ENCODE measurements at places on chromosomes 13 and 19.

DNA sequence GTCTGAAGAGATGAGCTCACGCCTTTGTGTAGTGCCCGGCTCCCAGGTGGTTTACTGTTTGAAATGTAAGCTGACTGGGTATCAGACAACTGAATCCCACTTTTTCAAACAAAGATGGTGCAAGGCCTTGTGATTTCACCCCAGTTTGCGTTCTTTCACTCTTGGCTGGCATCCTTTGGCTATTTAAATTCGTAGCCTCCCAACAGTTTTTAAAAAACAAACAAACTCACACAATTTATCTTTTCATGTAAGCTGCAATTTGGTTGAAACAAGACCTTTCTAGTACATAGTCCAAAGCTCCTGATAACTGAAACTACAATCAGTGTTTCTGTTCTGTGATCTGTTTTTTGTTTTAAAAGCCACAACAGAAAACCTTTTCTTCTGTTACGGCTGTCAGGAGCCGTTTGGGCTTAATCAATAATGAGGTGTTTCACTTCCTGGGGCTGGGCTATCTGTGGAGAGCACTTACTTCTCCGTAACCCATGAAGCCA is 65.1 kb upstream of the NPAS1 start:
- DNase-seq = no peak

DNA sequence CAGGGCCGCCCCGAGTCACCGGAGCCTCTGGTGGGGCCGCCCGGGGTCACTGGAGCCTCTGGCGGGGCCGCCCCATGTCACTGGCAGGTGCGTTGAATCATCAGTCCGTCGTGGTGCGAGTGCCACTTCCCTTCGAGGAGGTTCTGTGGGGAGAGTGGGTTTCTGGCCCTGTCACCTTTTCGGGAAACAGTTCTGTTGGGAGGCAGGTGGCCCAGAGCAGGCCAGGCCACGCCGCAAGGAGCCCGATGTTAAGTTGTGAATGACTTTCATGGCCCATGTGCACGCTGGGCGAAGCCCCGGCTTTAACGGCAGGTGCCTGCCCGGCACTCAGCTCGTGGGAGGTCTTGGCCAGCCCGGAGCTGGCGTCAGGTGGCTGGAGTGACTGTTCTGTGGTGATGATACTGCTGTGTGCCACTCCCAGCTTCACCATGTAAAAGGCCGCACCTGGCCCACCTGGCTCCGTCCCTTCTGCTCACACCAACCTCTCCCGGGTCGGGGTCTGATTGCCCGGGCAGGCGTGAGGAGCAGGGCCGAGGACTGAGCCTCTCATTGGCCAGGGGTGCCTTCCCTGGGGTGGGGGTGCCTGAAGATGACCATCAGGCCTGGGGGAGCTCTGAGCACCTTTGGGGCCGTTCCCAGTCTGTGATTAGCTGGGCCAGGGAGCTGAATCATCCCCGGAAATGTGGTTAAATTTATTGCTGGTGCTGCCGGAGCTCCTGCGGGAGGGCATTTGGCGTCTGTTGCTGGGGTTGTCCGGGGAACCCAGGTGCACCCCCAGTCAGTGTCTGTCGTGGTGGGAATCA is 29.2 kb downstream of the CSNK1G2 start:
- no peak for DNase-seq

- no peak for DNase-seq
These were observed 4.7 kb upstream of the UBE2M start for GRCh38 chr19:58563034-58563573.

DNA sequence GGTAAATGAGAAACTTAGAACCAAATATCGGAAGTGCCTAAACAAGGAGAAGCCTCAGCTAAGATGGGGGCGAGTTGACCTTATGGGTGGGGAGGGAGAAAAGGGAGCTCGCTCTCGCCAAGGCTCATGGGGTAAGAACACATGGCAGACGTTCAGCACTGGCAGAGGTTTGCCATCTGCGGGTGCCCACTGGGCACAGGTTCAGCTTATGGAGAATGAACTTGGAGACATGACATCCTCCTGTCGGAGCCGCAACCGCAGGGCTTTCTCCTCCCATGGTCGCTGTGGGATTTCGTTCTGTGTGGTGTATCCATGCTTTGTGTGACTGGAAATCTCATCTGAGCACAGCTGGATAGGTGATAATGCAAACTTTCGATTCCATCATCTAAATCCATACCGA is 36.1 kb upstream of the PEPD start:
- DNase-seq = no peak

DNA sequence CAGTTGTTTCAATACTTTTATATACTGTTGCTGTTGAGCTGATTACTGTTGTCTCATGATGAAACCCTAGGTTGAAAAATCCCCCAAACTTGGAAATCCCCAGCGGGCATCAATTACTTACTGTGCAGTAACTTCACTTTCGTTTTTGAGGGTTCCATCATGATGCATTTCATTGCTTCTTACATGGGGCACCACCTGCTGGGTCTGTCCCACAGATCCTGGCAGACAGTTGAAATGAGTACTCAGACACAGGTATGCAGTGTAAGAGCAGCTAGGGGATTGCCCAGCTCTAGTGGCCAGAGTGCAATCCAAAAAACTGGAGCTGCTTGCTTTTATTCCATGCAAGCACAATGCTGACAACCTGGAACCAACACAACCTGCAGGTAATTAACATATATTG is 132.5 kb upstream of the ZNF91 start:
- peak; percentile 5 for DNase-seq

DNA sequence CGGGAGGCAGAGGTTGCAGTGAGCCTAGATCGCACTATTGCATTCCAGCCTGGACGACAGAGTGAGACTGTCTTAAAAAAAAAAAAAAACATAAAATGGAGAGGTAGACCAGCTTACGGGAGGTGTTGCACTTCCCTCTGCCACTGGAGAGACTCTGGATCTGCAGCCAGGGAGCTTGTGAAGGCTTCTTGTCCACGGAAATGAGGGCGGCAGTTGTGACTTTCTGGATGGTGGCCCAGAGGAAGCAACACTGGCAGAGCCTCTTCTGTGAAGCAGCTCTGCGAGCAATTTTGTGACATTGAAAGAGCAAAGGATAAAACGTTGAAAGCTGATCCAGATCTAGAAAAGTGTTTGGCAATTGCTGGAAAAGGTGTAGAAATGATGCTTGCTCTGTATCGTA is 10.4 kb downstream of the SPINT2 start:
- no peak for DNase-seq

- DNase-seq = no peak
These were observed 2.8 kb downstream of the CHST8 start for GRCh38 chr19:33624586-33624985.

GRCh38 chr13:105497597-105497996 is 1037.9 kb downstream of the EFNB2 start:
- DNase-seq = no peak

GRCh38 chr13:106284358-106284757 is 251.1 kb downstream of the EFNB2 start:
- no peak for DNase-seq

DNA sequence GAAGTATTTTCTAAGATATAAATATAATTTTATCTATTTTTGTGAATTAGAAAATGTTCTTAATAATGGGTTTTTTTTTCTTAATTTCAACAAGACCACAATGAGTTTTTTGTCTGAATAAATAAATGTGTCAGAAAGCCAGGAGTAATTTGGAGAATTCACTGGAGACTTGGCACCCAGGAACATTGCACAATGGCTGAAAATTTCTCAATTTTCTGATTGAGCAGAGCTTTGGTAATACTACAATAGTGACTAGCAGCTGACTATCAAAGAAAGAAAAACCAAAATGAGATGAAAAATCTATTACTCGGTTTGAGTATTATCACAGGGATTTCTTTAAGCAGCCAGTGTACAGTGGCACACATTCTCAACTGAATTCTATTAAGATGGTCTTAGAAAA is 394.4 kb upstream of the PCDH20 start:
- no peak for DNase-seq

GRCh38 chr19:1269478-1270212 is 513 bp downstream of the CIRBP start:
- DNase-seq = peak; percentile 88

GRCh38 chr19:30634996-30635975 is 263.1 kb downstream of the ZNF536 start:
- no peak for DNase-seq

DNA sequence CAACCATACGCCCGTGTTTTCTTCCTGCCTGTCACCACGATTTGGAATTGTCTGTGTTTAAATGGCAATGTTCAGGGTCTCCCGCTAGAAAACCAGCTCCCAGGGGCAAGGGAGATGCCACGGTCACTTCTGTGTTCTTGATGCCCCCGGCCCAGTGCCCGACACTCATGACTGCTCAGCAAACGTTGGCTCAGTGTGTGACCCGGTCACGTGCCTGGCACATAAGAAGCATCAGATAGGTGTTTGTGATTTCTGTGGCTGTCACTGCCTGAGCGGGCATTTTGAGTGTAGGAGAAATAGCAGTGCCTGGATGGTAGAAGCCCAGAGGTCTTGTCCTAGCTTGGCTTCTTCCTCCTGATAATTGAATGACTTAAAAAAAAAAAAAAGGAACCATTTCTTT is 15.5 kb downstream of the HDGFL2 start:
- DNase-seq = no peak

GRCh38 chr13:72637561-72637960 is 89.9 kb downstream of the MZT1 start:
- DNase-seq = no peak

- DNase-seq = peak; percentile 41
These were observed at the start of gene SCGB2B2 for GRCh38 chr19:34676697-34677385. Gene SCGB2B2, minus strand, starts transcription at chr19:34677159. Its CDS starts 82,596 bp downstream, at chr19:34594563.

DNA sequence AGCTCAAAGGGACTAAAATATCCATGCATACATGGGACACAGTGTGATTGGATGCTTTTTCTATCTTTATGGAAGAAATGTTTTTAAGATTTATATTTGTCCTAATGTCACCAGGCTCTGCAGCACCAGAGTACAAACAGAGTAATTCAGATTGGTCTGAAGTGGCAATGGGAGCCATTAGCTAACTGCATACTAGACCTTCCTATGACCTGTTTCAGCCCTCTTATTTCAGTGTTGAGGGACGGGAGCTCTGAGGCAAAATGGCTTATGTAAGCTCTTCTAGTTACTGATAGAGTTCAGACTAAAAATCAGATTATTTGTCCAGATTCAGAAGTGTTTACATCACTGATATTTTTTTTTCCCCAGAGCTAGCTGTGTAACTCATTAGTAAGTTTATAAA is 4.9 kb downstream of the SLAIN1 start:
- DNase-seq = no peak

GRCh38 chr13:27917121-27917947 is 2.5 kb upstream of the PDX1 start:
- no peak for DNase-seq

DNA sequence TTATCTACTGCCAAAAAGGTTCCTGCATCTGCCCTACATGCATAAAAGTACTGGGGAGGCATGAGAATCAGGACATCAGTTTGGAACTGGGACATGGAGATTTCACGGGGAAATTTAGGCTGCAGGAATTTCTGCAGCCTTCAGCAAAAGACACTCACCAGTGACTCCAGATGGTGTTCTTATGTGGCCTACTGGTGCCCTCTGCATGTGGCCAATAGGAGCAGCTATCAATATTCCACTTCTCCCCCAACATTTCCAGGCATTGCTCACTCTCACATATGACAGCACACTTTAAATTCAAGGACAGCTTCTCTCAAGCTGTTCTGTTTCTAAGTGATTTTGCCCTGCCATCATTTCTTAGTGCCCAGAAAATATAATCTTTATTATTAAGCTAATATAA is 570.5 kb upstream of the ARGLU1 start:
- no peak for DNase-seq

DNA sequence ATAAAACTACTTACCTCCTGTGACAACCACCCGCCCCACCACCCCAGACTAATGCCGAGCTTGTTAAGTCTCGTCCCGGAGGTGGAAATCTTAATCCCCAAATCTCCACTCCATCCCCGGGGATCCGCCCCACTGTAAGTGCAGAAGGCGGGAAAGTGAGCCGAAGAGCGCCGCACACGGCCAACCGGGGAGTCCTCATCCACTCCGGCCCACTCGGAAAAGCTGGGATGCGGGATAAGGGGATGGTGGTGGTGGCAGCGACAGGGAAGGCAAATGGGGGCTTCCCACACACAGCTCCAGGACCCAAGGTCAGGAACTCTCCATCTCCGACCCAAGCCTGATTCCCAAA is 621 bp downstream of the FBL start:
- no peak for DNase-seq

DNA sequence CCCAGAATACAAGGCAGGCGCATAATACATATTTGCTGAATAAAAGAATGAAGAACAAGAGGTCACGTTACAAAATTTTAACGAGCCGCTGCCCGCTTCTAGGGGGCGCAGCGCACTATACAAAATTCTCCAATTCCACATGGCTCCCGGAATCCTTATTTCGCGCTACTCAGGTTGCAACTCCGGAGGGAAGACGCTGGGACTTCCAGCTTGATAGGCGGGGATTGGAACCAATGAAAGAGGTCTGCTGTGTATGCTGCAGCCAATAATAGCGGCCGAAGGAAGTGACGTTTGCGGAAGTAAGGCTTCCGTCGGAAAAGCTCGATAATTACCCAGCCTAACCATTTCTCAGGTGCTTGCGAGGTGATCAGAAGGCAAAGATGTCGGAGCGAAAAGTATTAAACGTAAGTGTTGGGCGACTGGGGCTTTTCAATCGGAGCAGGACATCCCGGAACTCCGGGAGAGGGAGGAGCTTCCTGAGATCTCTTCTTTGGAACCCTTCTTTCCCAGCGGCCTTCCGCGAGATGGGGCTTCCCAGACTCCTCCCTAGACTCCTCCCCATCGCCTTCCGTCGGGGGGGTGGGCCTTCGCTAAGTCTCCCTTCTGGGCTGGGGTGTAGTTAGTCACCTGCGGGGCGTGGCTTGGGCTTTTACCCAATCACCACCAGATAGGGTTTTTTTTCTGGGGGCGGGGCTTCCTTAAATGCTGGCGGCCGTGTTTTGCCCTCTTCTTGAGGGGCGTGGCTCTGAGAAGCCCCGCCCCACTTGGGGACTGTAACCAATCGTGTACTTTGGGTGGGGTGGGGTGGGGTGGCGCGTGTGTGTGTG is at the start of gene YJU2:
YJU2 (plus strand) TSS at position 314 of the 827 bp plus-strand sequence; CDS start at position 381, 67 bp downstream.
- DNase-seq = peak; percentile 98

DNA sequence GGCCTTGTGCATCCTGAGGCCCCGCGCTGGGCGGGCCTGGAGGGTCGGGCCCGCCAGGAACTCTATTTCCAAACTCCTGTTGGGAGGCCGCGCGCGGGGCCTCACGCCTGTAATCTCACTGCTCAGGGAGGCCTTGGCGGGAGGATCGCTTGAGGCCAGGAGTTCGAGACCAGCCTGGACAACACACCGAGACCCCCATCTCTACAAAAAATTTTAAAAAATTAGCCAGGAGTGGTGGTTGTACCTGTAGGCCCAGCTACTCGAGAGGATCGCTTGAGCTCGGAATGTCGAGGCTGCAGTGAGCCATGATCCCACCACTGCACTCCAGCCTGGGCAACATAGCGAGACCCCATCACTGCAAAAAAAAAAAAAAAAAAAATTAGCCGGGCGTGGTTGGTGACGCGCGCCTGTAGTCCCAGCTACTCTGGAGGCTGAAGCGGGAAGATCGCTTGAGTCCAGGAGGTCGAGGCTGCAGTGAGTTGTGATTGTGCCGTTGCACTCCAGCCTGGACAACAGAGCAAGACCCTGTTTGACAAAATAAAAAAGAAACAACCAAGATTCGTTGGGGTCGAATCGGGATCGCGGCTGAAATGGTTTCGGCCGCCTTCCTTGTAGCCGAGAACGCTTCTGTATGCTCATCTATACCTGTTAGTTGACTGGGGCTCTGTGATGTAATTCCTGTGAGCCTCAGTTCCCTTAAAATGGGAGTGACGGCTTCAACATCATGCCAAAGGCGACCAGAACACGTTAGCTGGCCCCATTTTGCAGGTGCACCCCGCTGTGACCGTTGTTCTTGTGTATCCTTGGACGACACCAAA is 636 bp downstream of the SF3A2 start:
- DNase-seq = no peak
